ENCODE measurements at places on chromosomes 12 and 14.

GRCh38 chr12:80230068-80230467 is 130.7 kb downstream of the OTOGL start:
- no peak for DNase-seq

GRCh38 chr12:100189636-100190394 is 10.8 kb upstream of the ACTR6 start:
- no peak for DNase-seq

DNA sequence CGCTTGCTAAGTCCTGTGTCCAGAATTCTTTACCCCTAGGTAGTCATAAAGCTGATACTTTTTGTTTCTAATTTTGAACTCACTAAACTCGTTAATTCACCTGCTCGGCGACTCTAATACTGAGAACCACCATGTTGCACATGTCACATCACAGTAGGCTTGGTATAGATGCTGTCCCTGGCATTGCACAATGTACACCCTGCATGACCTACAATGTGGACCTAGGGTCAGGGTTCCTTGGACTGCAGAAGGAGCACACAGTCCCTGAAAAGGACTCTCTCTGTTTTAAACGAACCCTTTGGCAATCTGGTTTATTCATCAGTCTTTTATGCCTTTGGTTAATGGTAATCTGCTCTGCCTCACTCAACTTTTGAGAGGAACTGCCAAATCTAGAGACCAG is 272.4 kb downstream of the FOXN3 start:
- DNase-seq, result no peak

DNA sequence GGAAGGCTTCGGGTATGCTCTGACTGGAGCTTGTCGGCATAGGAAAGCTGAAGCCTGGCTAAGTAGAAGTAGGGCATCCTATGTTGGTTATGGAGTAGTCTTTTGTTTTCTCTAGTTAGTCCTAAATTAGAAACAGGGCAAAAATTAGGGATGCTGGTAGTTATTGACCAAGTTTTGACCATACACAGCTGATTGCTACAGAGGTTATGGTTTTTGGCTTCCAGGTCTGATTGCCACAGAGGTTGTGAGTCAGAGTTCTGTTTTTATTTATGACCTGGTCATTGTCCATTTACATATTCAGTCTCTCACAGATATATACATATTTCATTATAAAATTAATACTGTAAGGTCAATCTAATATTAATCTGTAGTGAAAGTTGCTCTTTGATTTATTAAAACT is 219.2 kb downstream of the FSCB start:
- DNase-seq, result no peak

GRCh38 chr12:123199936-123200335 is 33.0 kb downstream of the MPHOSPH9 start:
- no peak for DNase-seq

DNA sequence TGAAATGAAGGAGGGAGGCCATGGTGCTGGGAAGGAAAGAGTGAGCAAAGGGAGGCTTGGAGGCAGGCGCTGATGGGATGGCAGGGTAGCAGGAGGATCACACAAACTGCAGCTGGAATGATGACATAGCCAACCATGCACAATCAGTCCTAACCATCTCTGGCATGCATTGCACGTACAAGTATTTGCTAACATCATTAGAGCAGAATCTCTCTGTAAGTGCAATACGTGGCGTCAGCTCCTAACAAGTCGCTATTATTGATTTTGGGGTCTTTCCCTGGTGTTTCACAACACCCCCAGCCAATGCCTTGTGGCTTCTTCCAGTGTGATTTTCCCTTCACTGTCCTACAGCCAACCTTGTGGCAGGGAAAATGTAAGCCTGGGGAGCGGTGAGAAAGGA is 18.5 kb downstream of the BDKRB1 start:
- DNase-seq, result no peak

- no peak for DNase-seq
Observed at GRCh38 chr14:71482671-71483070, 449.6 kb upstream of the RGS6 start.

DNA sequence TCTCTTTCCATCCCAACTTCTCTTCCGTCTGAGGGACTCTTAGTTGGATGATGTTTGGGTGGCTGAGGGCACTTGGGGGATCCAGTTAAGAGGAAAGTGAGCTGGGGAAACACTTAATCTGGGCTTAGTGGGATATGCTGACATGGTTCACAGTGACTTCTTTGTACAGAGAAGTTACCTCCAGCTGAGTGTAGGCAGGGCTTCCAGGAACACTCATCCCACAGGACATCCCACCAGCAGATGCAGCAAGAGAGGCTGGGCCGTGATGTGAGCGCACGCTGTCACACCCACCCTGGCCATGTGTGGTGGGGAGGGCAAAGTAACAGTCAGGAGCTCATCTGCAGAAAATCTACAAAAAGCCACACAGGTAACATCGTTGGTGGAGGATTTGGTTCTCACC is 832 bp upstream of the CACNA2D4 start:
- DNase-seq, result no peak

GRCh38 chr12:7460375-7461259 is 16.7 kb upstream of the CD163L1 start:
- DNase-seq, result peak; percentile 19

DNA sequence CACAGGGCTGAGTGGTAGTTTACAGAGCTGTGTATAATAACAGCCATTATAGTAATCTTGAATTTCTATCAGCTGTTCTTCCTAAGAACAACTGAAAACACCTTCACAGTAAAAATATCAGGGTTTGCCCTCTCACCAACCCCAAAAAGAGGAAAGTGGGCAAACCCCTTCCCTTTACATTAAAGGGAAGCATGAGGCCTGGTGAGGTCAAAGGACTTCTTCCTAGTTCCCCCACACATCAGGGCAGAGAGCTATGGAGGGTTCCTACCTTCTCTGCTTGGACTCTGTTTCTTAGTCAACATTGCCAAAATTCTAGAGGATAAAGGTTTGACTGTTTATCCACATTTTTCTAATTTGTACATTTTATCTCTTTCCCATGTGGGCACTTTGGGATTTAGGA is 4.4 kb upstream of the RPAP3 start:
- no peak for DNase-seq
